ENCODE measurements at places on chromosomes 4 and X. TPM values are rescaled to one million over a fixed set of nuclear protein-coding genes. Genes with fewer than 3 reads are reported as not detected.
A peak's percentile ranks its signal among the peaks of the same experiment; 100 is the strongest.

DNA sequence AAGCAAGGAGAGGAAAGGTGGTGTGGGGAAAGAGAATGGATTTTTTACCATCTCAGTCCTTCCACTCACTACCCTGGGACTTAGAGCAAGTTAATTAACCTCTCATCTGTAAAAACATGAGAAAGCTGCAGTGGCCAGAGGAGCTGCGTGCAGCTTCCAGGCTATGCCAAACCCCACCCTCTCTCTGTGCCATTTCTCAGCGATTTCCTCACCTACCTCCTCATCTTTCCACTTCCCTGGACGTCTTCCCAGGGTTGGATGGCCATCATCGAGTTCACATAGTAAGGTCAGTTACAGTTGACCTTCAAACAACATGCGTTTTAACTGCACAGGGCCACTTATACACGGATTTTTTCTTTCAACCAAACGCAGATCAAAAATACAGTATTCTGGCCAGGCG lies 64.3 kb downstream of the SMIM20 start:
- no peaks in the 10 kb centered on the region for H3K27me3 ChIP-seq
- H3K27ac ChIP-seq, result no peak overlapping the region
- H3K36me3 ChIP-seq, result no peaks in the 10 kb centered on the region
- no peak overlapping the region for H3K4me3 ChIP-seq
- H3K4me1 ChIP-seq, result no peaks in the 10 kb centered on the region
- DNase-seq, result no peak

GRCh38 chr4:104596189-104596588 lies 101.5 kb upstream of the CXXC4 start:
- H3K27me3 ChIP-seq, result no peaks in the 10 kb centered on the region
- H3K4me3 ChIP-seq, result no peak overlapping the region
- H3K36me3 ChIP-seq, result no peaks in the 10 kb centered on the region
- DNase-seq, result no peak

PGAM4 gene
- not detected for total RNA-seq

- no peak for DNase-seq
- peaks cover 11% of the 10 kb centered on the region for H3K4me1 ChIP-seq
- H3K27me3 ChIP-seq, result no peaks in the 10 kb centered on the region
- no peak overlapping the region for H3K4me3 ChIP-seq
- no peak overlapping the region for H3K27ac ChIP-seq
These were observed 180.1 kb upstream of the S100G start for GRCh38 chrX:16469870-16470269.

- no peak overlapping the region for H3K4me3 ChIP-seq
- no peaks in the 10 kb centered on the region for H3K27me3 ChIP-seq
These were observed 342.7 kb downstream of the GALNTL6 start for GRCh38 chr4:172155838-172156345.

TSPAN5 gene
- 21.8 TPM for total RNA-seq

RRH gene
- not detected for total RNA-seq

DNA sequence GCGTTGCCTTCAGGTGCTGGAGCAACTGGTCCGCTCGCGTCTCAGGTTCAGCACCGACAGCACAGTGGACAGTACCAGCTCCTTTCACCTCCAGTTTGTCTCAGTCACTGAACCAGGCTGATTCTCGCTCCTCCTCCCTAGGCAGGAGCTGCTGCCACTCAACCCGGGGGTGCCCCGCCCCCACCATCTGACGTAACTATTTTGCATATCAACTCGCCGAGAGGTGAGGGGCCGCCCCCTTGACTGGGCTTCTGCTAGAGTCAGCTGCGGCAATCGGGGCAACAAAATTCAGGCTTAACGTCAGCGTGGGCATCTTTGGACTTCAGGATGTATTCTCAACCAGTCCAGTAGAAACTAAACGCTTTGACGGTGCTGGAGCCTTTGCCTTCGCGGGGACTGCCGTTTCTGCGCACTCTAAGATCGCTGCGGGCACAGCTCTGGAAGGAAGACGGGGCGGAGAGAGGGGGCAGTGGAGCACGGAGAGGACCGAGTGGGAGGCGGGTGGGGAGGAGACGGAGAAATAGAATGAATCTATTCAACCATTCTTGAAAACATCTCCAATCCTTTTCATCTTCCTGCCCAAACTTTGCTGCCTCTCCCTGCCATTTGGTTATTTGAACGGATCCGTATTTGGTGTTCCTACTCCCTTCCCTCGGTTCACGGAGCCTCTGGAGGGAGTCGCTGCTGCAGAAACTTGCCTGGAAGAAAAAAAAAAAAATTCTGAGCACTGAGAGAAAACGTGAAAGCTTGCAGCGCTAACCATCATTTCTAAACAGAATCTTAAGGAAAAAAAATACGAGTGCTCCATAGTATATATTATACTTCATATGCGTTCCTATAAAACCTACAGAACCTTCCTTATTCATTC lies at the start of gene FSTL5:
Gene FSTL5, minus strand, starts transcription at position 109 of the 868 bp plus-strand sequence. CDS start 52,604 bp downstream, outside the sequence.
- H3K36me3 ChIP-seq, result no peaks in the 10 kb centered on the region
- H3K4me1 ChIP-seq, result peaks cover 2% of the 10 kb centered on the region
- H3K27me3 ChIP-seq, result peaks cover 2% of the 10 kb centered on the region
- peak; percentile 19 for DNase-seq
- no peak within 1 kb of the TSS for H3K4me3 ChIP-seq
- no peak within 1 kb of the TSS for H3K27ac ChIP-seq

GRCh38 chr4:73621357-73621756 lies 1.1 kb upstream of the RASSF6 start:
- H3K4me3 ChIP-seq, result no peak overlapping the region

DNA sequence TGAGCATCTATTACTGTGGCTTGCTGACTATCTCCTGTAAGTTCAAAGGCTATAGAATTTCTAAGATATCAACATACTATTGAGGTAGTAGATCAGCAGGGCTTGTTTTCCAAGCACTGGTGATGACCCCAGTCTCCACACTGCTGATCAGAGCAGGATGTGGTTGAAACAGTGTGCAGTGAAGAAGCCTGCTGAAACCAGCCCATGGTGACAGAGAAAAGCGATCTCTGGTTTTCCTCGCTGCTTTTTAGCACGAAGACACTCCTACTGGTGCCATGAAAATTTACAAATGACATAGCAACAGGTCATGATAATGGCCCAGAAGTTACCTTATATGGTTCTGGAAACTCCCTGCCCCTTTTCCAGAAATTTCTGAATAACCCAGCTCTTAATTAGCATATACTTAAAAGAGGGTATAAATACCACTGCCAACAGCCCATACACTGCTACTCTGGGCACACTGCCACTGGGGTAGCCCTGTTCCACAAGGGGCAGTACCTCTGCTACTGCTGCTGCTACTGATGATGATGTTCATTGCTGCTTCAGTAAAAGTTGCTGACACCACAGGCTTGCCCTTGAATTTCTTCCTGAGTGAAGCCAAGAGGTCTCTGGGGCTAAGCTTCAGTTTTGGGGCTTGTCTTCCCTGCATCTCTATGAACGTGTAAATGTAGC lies 1689.5 kb upstream of the PCDH10 start:
- H3K36me3 ChIP-seq, result no peaks in the 10 kb centered on the region
- no peak for DNase-seq
- no peaks in the 10 kb centered on the region for H3K27me3 ChIP-seq
- H3K27ac ChIP-seq, result no peak overlapping the region

STBD1 gene
- total RNA-seq, result 5.5 TPM

DNA sequence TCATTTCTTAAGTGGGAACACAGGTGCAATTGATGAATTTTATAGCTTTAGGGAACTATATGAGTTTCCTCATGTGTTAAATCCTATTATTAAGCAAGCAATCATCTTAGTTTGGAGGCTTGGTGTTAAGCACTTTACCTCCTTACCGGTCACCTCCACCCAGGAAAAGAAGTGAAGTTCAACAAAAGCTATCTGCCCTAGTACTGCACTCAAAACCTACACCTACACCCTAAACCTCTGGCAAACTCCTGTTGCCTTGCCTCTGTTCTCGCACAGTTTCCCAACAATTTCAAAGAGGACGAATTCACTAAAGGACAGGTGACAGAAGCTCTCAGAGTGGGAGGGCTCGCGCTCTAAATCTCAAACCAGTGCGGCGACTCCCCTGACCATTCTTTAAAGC lies 85.7 kb upstream of the TENT5D start:
- no peak overlapping the region for H3K27ac ChIP-seq
- H3K4me1 ChIP-seq, result no peaks in the 10 kb centered on the region
- no peaks in the 10 kb centered on the region for H3K27me3 ChIP-seq
- H3K36me3 ChIP-seq, result no peaks in the 10 kb centered on the region
- no peak overlapping the region for H3K4me3 ChIP-seq
- DNase-seq, result no peak

DNA sequence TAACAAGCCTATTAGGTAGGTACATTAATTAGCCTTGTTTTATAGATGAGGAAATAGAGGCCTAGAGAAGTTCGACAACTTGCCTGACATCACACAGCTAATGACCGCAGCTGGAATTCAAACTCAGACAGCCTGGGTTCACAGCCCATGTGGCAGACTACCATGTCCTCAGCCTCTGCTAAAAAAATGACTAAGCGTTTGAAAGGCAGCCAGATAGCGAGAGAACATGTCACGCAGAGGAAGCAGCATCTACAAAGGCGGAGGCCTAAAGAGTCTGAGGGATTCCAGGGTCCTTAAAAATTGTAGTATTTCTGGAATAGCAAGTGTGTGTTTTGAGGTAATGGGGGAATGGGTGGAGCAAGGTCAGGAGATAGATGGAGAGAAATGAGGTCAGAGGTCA lies 33.2 kb upstream of the BMP15 start:
- DNase-seq, result no peak
- H3K4me3 ChIP-seq, result no peak overlapping the region
- no peaks in the 10 kb centered on the region for H3K36me3 ChIP-seq
- H3K4me1 ChIP-seq, result peaks cover 2% of the 10 kb centered on the region
- no peaks in the 10 kb centered on the region for H3K27me3 ChIP-seq

DNA sequence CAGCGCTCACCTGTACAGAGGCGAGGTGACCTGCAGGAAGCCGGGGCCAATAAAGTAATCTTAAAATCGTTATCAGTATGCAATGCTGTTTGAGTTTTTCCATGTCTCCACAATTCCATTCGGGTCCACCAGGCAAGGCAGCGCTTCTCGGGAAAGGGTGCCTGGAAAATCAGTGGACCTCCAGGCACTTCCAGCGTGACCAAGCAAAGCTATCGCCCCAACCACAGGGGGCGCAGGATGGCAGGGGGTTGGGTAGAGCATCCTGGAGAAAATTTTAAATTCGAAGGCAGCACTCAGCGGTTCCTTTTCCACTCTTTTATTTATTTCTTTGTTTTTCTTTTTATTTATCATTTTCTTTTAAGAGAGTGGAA lies 5.4 kb upstream of the SOX3 start:
- no peak for DNase-seq
- no peak overlapping the region for H3K27ac ChIP-seq
- H3K4me3 ChIP-seq, result no peak overlapping the region
- H3K36me3 ChIP-seq, result peaks cover 2% of the 10 kb centered on the region
- peaks cover 44% of the 10 kb centered on the region for H3K27me3 ChIP-seq
